Fibroblast of villous mesenchyme (primary cell): ENCODE measurements at places on chromosomes 7 and 10. TPM values are rescaled to one million over a fixed set of nuclear protein-coding genes. Genes with fewer than 3 reads are reported as not detected.
A peak's percentile ranks its signal among the peaks of the same experiment; 100 is the strongest.

DNA sequence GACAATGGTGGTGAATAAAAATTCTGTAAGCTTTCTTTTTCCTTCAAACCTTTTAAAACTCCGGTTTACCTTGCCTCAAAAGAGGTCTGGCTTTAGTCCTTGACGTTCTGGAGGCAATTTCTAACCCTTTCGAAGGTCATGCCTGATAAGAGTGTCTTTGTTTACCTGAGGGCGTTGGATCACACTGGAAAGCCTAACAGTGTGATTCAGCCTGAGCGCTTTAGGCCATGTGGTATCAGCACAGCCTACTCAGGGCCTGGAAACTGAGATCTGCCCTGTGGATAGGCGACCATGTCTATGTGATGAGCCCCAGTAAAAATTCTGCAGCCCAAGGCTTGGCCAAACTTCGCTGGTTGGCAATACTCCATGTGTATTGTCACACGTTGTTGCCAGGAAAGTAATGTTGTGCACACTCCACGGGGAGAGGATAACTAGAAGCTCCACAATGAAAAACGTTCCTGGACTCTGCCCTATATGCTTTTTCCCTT, 10.7 kb downstream of the CCDC6 start:
- DNase-seq = peak; percentile 19

- peak; percentile 74 for DNase-seq
Observed at GRCh38 chr7:107953924-107954303, 49.0 kb downstream of the LAMB1 start.

GRCh38 chr10:86661161-86662025, 6.9 kb upstream of the LDB3 start:
- DNase-seq = no peak

- DNase-seq = peak; percentile 72
Observed at GRCh38 chr7:80859272-80859970, 59.4 kb downstream of the SEMA3C start.

DNA sequence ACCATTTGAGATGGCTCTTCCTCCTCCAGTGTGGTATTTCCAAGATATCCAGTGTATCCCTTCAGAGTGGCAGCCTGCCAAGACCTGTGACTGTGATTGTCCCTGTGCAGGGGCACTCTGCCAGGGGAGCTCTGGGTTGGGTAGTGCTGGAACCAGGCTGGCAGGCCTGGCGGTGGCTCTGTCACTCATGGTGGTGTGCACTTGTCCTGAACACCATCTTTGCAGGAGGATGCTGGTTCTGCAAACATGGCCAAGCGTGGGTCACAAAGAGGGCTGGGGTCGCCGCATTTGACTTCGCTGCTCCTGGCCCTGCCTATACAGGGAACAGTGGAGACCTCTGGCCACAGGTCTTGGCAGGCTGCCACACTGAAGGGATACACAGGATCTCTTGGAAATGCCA, 205.2 kb downstream of the PRPF18 start:
- DNase-seq = no peak

GRCh38 chr7:45446195-45446944, 127.8 kb upstream of the ADCY1 start:
- peak; percentile 17 for DNase-seq

DNA sequence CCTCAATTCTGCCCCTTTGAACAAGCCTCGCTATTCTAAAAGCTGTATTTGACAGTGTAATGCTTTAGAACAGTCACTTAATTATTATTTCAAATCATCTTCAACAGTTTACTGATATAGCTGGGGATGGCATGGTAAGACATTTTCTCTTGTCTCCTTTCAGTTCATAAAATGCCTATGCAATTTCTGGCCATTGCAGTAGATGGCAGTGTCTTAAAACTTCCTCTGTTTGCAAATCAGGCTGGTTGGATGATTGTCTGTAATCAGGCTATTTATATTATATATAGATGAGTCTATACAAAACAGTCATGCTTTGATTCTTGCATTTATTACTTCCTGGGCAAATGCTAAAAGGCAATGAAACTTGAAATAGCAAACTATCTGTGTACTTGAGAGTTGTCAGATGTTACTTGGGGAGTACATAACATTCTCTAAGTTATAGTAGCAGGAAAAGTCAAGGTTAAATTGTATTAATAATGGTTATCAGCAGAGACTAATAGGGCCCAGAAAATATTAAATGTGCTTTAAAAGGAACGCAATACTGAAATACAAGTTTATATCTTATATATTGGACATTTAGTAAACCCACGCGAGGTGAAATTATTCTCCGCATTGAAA, 55.5 kb upstream of the LHFPL3 start:
- DNase-seq = peak; percentile 44

GRCh38 chr7:124649397-124650014, 116.1 kb downstream of the GPR37 start:
- DNase-seq = peak; percentile 16

DNA sequence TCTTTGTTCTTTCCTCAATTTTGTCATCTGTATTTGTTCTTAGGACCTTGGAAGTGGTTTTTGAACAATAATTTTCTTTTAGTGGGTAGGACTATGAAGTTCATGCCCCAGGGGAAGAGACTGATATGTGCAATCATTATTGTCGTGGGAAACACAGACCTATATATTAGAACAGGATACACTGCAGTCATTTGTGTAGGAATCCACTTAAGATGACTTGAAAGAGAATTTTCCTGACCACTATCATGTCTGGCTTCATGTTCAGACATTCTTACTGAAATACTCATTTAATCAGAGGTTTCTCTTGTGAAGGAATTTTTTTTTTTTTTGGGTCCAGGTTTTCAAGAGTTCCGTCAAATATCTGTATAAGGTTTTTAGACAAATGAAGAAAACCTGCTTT, 163.6 kb downstream of the SUGCT start:
- peak; percentile 42 for DNase-seq

GRCh38 chr10:35639728-35640401, 2.2 kb downstream of the FZD8 start:
- DNase-seq = peak; percentile 33

DNA sequence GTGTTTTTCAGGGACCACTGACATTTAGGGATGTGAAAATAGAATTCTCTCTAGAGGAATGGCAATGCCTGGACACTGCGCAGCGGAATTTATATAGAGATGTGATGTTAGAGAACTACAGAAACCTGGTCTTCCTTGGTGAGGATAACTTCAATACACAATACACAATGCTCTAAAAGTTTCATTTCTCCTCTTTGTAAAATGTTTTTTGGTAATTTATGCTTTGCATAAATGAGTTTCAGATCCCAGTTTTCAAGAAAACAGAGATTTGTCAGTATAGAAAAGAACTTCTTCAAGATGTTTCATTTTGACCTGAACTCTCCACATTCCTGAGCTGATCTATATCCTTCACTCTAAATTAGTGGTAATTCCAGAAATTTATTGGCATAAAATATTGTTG, 14.2 kb downstream of the ZNF92 start:
- DNase-seq = no peak

DNA sequence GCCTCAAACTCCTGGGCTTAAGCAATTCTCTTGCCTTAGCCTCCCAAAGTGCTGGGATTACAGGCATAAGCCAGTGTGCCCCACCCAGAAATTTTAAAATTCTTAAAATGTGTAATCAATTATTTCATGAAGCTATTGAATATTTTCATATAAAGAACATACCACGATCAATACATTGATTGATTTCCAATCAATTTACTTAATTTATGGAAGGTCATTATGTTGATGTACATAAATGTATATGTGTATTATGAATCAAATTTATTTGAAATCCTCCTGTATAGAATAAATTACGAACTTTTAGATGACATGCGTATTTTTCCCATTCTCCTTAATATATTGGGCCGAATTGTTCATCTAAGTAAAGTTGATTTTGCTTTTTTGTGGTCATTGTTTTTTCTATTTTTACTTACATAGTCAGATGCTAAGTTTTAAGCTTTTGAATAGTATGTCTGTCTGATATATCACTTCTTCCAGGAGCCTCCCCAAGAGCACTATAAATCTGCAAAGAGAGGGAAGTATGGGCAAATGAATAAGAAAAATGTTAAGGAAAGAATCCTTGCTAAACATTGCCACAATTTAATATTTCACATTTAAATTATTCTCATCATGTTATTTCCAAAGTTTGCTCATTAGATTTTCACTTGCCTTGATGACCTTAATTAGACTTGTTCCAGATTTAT, 35.3 kb downstream of the SKIDA1 start:
- DNase-seq = no peak

DNA sequence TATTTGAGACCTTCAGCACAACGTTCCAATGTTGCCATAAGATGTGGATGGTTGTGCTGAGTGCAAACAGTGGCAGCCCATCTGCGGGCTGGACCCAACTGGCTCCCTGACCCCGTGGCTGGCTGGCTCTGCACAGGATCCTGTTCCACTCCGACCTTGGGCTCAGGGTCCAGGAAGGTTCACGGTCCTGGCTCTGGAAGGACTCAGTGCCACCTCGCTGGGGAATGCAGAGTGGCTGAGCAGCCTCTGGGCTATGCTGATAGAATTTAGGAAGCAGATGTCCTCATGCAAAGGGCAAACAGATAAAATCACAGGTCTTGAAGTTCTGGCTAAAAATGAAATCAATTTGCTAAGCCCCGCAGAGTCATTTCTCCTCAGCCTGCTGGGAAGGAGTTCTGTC, 171.6 kb downstream of the PIP4K2A start:
- DNase-seq = no peak

- DNase-seq = no peak
Observed at GRCh38 chr10:102491136-102491535, 11.4 kb downstream of the ACTR1A start.

- DNase-seq = peak; percentile 8
Observed at GRCh38 chr7:45626441-45627430, 52.6 kb downstream of the ADCY1 start.

DNA sequence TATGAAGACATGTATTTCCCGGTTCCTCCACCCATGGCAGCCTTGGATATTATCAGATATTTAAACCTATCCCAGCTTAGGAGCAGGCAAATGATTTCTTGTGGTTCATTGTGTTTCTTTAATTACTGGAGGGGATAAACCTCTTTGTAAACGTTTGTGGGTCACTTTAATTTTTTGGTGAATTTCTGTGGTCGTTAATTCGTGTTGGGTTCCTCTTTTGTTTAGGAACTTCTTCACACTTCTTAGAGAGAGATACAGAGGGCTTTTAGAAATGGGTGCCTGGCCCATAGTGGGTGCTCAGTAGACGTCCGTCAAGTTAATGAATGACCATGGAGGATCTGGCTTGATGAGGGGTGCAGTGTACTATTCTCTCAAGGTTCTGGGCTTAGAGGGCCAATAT, 27.2 kb upstream of the NUB1 start:
- no peak for DNase-seq

GRCh38 chr7:133582766-133583523, 330.1 kb downstream of the EXOC4 start:
- peak; percentile 77 for DNase-seq

DNA sequence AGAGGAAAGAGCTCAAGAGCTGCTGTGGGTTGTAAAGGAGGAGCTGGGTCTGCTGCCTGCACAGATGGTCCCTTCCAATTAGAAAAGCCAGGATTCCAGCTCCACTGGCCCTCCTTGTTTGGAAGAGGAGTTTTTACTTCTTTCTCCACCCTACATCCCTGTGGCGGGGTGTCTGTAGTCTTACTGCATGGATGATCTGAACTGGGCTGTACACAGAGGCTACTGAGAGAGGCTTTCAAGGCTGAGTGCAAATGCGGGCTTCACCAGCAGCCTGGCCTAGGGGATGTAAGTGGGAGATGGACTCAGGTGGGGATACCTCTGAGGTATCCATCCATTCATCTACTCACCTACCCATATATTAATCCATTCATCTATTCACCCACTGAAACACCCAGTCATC, 7.1 kb upstream of the CXCL12 start:
- DNase-seq = no peak

DNA sequence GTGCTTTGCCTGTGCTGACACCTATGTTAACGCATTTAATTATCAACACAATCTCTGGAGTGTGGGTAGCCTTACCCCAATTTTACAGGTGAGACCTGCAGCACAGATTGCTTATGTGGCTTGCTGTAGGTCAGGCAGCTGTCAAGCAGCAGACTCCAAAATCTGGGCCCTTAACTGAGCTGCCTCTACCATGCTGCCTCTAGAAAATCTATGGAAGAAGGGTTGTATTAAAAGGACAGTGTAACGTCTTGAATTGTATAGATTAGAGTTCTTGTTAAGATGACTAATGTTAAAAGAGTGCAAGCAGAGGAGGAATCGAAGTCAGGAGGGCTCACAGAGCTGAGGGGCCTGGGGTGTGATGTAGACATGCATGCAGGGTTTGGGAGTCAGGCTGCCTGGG, 1.2 kb upstream of the PON3 start:
- DNase-seq = no peak

GRCh38 chr10:8133146-8133545, 78.7 kb downstream of the GATA3 start:
- no peak for DNase-seq

DNA sequence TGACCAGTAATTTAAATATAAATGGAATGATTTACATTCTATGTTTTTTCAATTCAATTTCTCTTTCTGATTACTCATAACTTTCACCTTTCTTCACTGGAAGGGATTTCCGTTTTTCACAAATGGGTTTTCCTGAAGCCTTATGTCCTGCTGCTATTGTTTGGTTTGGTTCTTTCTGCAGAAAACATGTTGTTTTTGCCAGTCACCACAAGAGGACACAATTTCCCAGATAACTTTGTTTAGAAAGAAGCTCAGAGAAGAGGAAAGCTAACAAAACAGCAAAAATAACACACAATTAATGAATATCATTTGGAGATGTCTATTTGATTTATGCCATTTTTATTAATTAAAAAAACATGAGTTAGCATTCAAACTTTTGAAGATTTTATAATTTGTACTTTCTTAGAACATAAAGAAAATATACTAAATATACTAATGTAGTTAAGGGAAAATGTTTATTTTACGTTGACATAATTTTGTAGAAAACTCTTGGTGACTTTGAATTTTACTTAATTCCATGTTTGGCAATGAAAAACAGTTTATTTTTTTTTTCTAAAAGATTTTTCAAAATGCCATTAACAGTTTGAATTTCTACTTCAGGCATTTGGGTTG, 4.6 kb upstream of the TWIST1 start:
- peak; percentile 73 for DNase-seq

DNA sequence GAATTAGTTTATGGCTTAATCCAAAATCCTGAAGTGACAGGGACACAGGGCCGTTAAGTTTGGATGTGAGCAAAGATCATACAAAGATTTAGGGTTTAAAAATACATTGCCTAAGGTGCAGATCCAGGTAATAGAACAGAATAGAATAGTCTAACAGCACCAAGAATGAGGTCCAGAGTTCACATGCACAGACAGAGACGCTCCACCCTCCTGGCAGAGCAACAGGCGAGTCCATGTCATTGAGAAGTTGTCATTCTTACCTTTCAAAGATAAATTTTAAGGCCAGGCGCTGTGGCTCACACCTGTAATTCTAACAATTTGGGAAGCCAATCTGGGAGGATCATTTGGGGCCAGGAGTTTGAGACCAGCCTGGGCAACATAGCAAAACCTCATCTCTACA, 209.1 kb upstream of the AUTS2 start:
- DNase-seq = no peak

- no peak for DNase-seq
Observed at GRCh38 chr7:123639631-123640030, 16.0 kb upstream of the LMOD2 start.

WBP1L gene
- total RNA-seq = 34.8 and 40.6 TPM in 2 replicates

IL2RA gene
- under 0.01 TPM in 1 of 2 replicates, not detected in the other for total RNA-seq

TUBGCP2 gene
- total RNA-seq = 56.7 and 66.9 TPM in 2 replicates

C10orf88 gene
- 9.7 and 9.9 TPM in 2 replicates for total RNA-seq

PDK4 gene
- total RNA-seq = under 0.01 TPM in 2 replicates

TMEM60 gene
- total RNA-seq = 21.6 and 30.2 TPM in 2 replicates

H2BK1 gene
- not detected in 2 replicates for total RNA-seq

MBL2 gene
- total RNA-seq = not detected in 2 replicates

PAX4 gene
- total RNA-seq = not detected in 2 replicates

PTF1A gene
- not detected in 2 replicates for total RNA-seq

PHYHIPL gene
- not detected in 2 replicates for total RNA-seq

OR2A42 gene
- under 0.01 TPM in 2 replicates for total RNA-seq

SPDYE16 gene
- total RNA-seq = not detected in 2 replicates

IPMK gene
- 4.5 and 7.8 TPM in 2 replicates for total RNA-seq

LRRC18 gene
- not detected in 2 replicates for total RNA-seq
